GM12878 (cell line): ENCODE measurements at places on chromosomes 6 and 20. TPM values are rescaled to one million over a fixed set of nuclear protein-coding genes. Genes with fewer than 3 reads are reported as not detected.

GRCh38 chr6:22673474-22673873, 104.1 kb downstream of the HDGFL1 start:
- H3K4me1 ChIP-seq: no peaks in the 10 kb centered on the region
- H3K36me3 ChIP-seq: no peaks in the 10 kb centered on the region
- DNase-seq: no peak

GRCh38 chr6:113530769-113531168, 326.4 kb upstream of the MARCKS start:
- H3K4me3 ChIP-seq: no peak overlapping the region
- no peaks in the 10 kb centered on the region for H3K4me1 ChIP-seq
- H3K27ac ChIP-seq: no peak overlapping the region
- no peaks in the 10 kb centered on the region for H3K36me3 ChIP-seq
- DNase-seq: no peak
- no peaks in the 10 kb centered on the region for H3K27me3 ChIP-seq

DNA sequence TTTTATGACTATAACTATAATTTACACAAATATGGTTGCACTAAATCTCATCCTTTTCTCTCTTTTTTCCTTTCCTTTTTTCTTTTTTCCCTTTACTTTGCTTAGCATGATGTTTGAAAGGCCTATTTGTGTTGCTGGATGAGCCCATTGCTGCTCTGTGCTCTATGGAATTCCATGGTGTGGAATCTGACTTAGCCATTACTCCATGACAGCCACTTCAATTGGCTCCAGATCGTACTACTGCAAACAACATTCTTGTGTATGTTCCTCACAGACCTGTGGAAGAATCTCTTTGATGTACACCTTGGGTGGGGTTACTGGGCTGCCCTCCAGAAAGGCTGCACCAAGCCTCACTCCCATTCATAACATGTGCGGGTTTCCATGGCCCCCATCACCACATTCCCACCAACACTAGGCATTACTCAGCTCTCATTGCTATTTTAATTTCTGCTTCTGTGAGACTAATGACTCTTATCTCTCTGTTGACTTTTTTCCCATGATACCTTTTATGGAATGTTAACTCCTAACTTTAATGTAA, 979.0 kb downstream of the KIF16B start:
- no peaks in the 10 kb centered on the region for H3K4me1 ChIP-seq
- no peaks in the 10 kb centered on the region for H3K27me3 ChIP-seq
- H3K4me3 ChIP-seq: no peak overlapping the region
- no peak for DNase-seq

DNA sequence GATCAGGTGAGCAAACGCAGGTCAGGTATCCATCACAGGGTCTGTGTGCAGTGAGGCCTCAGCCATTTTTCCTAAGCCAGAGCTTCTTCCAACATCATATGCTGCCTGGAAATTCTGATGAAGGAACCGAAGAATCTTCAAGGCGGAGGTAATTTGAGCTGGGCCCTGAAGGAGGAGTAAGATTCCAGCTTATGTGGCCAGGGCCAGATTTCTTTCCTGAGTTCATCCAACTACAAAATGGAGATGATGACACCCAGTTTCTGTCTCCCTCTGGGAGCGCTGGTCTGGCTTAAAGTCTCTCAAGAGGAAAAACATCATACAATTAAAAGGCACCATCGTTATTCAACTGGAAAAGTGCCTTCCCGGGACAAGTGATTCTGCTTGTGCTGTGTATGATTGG, 6.9 kb upstream of the MANBAL start:
- no peak overlapping the region for H3K4me3 ChIP-seq
- no peaks in the 10 kb centered on the region for H3K27me3 ChIP-seq
- no peak overlapping the region for H3K27ac ChIP-seq
- no peak for DNase-seq
- peaks cover 2% of the 10 kb centered on the region for H3K4me1 ChIP-seq
- H3K36me3 ChIP-seq: no peaks in the 10 kb centered on the region

DNA sequence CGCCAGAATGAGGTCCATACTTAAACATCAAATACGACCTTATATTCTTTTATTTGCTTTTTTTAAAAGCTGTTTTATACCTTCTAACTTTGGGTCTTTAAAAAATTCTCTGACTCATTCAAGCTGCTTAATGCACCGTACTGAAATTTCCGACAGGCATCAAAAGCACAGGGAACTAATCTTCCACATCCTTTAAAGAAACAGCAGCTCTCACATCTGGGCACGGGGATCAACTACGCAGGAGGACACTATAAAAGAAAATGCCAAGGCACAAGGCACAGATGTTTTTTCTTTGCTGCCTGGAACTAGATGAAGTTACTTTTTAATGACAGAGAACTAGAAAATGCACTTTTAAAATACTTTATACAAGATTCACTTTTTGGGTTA, 112.4 kb upstream of the ARG1 start:
- no peak overlapping the region for H3K4me3 ChIP-seq
- H3K27me3 ChIP-seq: peaks cover 3% of the 10 kb centered on the region; the same call in 1 of the 2 replicates
- no peaks in the 10 kb centered on the region for H3K4me1 ChIP-seq
- DNase-seq: no peak
- no peaks in the 10 kb centered on the region for H3K36me3 ChIP-seq

DNA sequence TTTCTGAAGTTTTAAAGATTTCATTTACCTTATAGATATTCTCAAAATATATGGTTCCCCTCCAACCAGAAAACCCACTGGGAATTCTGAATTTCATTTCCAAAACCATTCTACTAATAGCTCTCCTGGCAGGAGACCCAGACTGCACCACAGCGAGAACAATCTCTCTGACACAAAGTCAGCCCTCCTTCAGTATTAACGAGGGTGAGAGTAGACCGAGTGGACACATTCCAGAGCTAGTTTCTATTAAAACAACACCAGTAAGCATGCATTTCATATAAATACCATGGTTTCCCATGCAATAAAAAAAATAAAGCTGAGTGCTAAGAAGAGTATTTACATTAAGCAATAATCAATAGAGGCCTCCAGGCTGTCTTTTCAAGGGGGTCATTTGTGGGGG, 899.6 kb upstream of the SLC35B3 start:
- H3K27ac ChIP-seq: no peak overlapping the region
- H3K4me3 ChIP-seq: no peak overlapping the region
- DNase-seq: no peak
- H3K36me3 ChIP-seq: no peaks in the 10 kb centered on the region
- no peaks in the 10 kb centered on the region for H3K27me3 ChIP-seq

- no peaks in the 10 kb centered on the region for H3K27me3 ChIP-seq
- H3K36me3 ChIP-seq: no peaks in the 10 kb centered on the region; the same call in 1 of the 2 replicates
- H3K4me3 ChIP-seq: no peak overlapping the region
- peaks cover 13% of the 10 kb centered on the region for H3K4me1 ChIP-seq
- peak; percentile 59 for DNase-seq
- peak overlapping the region; percentile 20 for H3K27ac ChIP-seq
These were observed 174.3 kb downstream of the CDKAL1 start for GRCh38 chr6:20708367-20709124.

- DNase-seq: no peak
- H3K4me1 ChIP-seq: no peaks in the 10 kb centered on the region
- no peak overlapping the region for H3K27ac ChIP-seq
- H3K4me3 ChIP-seq: no peak overlapping the region
These were observed 54.9 kb downstream of the AKAP12 start for GRCh38 chr6:151294561-151295101.

DNA sequence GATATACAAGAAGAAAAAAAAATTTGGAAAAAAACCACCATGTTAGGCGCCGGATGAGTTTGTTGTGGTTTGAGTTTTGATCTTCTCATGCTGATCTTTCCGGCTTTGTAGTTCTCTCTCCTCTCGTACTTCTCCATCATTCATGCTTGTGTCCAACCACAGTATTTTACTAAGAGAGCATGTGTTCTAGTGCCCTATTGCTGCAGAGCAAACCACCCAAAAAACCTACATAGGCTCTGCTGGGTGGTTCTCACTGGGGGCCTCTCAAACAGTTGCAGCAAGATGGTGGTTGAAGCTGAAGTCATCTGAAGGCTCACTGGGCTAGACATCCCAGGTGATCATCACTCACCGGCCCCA, 404.2 kb downstream of the PLCB1 start:
- no peaks in the 10 kb centered on the region; the same call in 1 of the 2 replicates for H3K27me3 ChIP-seq
- H3K36me3 ChIP-seq: no peaks in the 10 kb centered on the region
- no peaks in the 10 kb centered on the region for H3K4me1 ChIP-seq
- no peak for DNase-seq

DNA sequence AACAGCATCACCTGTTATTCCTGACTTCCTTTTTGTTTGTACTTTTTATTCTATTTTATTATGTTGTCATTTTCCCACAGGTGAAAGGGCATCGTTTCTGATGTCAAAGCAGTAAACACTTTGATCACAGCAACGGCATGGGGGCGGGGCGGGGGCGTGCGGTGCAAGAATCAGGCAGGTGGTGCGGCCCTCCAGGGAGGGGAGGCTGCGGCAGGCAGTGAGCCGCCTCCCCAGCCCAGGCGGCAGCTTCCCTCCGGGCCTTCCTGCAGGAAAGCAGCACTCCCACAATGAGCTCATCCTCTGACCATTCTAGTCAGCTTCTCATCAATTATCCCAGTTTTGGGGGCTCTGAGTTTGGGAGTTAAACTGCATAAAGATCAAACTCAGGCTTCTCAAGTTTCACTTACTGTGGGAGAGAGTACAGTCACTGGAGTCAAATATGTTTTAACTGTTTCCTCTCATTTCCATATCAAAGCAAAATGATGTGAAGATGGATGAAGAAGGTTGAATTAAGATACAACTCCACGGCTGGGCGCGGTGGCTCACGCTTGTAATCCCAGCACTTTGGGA, 608.4 kb upstream of the AGPAT4 start:
- H3K36me3 ChIP-seq: no peaks in the 10 kb centered on the region
- H3K4me1 ChIP-seq: no peaks in the 10 kb centered on the region
- no peak overlapping the region for H3K27ac ChIP-seq
- no peaks in the 10 kb centered on the region for H3K27me3 ChIP-seq

GRCh38 chr6:36962874-36963273, 8.3 kb downstream of the PI16 start:
- no peak overlapping the region for H3K4me3 ChIP-seq
- no peak for DNase-seq

- no peaks in the 10 kb centered on the region for H3K27me3 ChIP-seq
- no peak overlapping the region for H3K27ac ChIP-seq
- no peak overlapping the region for H3K4me3 ChIP-seq
- no peaks in the 10 kb centered on the region for H3K36me3 ChIP-seq
These were observed 15.3 kb downstream of the PMEPA1 start for GRCh38 chr20:57694481-57694880.

- H3K27ac ChIP-seq: no peak overlapping the region
- no peak for DNase-seq
- H3K36me3 ChIP-seq: no peaks in the 10 kb centered on the region
- H3K27me3 ChIP-seq: no peaks in the 10 kb centered on the region
- H3K4me1 ChIP-seq: no peaks in the 10 kb centered on the region
These were observed 674.6 kb upstream of the MARCKS start for GRCh38 chr6:113182370-113183141.

DNA sequence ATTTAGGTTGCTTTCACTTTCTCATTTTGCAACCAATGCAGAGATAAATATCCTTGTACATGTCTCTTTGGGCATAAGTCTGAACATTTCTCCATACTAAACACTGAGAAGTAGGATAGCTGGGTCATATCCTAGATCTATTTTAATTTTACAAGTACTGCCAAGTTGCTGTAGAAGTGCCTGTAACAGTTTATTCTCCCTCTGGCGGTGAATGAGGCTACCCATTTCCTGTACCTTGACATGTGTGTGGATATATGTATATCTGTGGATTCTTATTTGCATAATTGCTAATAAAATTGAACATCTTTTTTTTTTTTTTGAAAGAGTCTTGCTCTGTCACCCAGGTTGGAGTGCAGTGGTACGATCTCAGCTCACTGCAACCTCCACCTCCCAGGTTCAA, 48.0 kb upstream of the PNRC1 start:
- H3K4me3 ChIP-seq: no peak overlapping the region
- no peaks in the 10 kb centered on the region for H3K27me3 ChIP-seq
- DNase-seq: no peak
- H3K27ac ChIP-seq: no peak overlapping the region
- no peaks in the 10 kb centered on the region for H3K4me1 ChIP-seq

DNA sequence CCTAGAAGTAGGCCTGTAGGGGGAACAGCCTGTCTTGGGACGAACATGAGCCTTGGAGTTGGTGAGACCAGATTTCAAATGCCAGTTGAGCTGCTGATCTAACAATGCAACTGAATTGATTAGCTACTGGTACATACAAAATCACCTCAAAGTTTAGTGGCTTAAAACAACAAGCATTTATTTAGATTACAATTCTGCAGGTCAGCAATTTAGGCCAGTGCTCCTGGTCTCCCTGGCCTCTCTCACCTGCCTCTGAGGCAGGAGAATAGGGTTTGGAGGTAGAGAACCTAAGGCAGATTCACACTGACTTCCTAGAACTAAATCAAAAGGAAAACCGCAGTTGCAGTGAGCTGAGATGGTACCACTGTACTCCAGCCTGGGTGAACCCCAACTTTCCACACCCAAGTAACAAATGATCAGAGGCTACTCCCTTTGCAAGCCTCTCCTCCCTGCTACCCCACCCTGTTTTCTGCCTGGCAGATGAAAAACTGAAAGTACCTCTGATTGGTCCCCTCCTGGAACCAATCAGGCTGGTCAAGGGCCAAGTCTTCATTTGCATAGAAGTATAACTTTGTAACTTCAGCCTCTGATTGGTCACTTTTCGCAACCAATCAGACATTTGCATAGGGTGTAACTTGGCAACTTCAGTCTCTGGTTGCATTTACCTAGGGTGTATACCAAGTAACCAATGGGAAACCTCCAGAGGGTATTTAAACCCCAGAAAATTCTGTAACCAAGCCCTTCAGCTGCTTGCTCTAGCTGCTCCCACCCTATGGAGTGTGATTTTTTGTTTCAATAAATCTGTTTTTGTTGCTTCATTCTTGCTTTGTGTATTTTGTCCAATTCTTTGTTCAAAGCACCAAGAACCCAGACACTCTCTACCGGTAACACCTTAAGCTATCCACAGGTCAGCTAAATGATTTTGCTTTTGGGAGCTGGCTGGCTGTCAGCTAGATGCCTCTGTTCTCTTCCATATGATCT, 8.1 kb upstream of the UBR2 start:
- no peak overlapping the region for H3K27ac ChIP-seq
- H3K27me3 ChIP-seq: no peaks in the 10 kb centered on the region
- no peak overlapping the region for H3K4me3 ChIP-seq
- no peak for DNase-seq
- H3K4me1 ChIP-seq: no peaks in the 10 kb centered on the region
- H3K36me3 ChIP-seq: no peaks in the 10 kb centered on the region

GRCh38 chr6:90072501-90072900, 178.2 kb downstream of the GJA10 start:
- H3K4me3 ChIP-seq: no peak overlapping the region
- no peaks in the 10 kb centered on the region for H3K36me3 ChIP-seq
- H3K27me3 ChIP-seq: peaks cover 3% of the 10 kb centered on the region
- H3K27ac ChIP-seq: no peak overlapping the region
- no peaks in the 10 kb centered on the region for H3K4me1 ChIP-seq

DNA sequence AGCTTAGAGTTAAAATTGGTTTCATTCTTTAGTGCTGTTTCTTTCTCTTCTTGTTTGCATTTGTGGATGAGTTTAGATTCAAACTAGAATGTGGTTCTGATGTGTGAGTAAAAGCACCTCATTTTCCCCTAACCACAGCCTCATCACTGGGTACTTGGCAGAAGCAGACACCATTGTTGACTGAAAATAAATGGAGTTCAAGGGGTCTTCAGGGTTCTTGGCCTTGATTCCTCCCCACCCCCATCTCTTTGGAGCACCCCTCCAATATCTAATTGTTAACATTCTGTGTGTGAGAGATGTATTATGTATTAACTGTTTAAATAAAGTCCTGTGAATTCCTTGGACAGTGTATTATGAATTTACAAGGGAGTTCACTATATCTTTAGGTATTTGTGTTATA, 59.6 kb downstream of the JARID2 start:
- peak overlapping the region; percentile 37; the same call in 1 of the 2 replicates for H3K4me3 ChIP-seq
- no peaks in the 10 kb centered on the region for H3K36me3 ChIP-seq
- H3K27ac ChIP-seq: peak overlapping the region; percentile 87
- H3K4me1 ChIP-seq: peaks cover 68% of the 10 kb centered on the region
- no peaks in the 10 kb centered on the region for H3K27me3 ChIP-seq

Gene PDE10A
- polyA plus RNA-seq: not detected in 2 replicates

Gene TXLNB
- not detected in 2 replicates for polyA plus RNA-seq

Gene RAET1G
- not detected in 2 replicates for polyA plus RNA-seq

Gene MMP24
- polyA plus RNA-seq: 0.06 TPM in 1 of 2 replicates, not detected in the other

Gene PREX1
- polyA plus RNA-seq: 17.4 and 22.1 TPM in 2 replicates

Gene MROH8
- 2.8 and 3.0 TPM in 2 replicates for polyA plus RNA-seq
